GM12864 (cell line): ENCODE measurements at places on chromosomes 11 and 22.

DNA sequence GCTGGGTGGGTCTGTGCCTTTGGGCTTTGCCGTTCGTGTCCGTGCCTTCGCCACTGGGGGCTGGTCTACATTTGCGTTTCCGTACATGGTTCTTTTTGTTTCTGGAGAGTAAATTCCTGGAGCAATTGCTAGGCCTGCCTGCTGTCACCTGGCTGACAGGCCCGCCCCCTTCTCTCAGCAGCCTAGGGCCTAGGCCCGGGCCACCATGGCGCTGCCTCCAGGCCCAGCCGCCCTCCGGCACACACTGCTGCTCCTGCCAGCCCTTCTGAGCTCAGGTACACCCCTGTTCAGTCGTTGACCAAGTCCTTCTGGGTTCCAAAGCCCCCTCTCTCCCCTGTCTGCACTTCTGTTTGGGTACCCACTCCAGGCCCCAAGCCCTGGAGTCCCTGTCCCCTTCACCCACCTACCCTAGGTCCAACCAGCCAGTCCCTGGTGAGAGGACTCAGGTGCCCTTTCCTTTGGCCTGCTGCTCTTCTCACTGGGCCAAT is 649 bp downstream of the TMEM25 start:
- no peak for DNase-seq

- no peak for DNase-seq
Measured at GRCh38 chr11:9516113-9516512, 55.3 kb downstream of the ZNF143 start.

GRCh38 chr11:6640985-6641701 is 14.5 kb downstream of the DCHS1 start:
- DNase-seq = no peak

- DNase-seq = no peak
Measured at GRCh38 chr11:1939006-1939625, 8.0 kb upstream of the MRPL23 start.
